Renal cortex interstitium (tissue), 15 donors: ENCODE measurements at places on chromosomes 5 and 9. TPM values are rescaled to one million over a fixed set of nuclear protein-coding genes. Genes with fewer than 3 reads are reported as not detected.

- DNase-seq: no peak
These were observed 80.2 kb downstream of the NTNG2 start for GRCh38 chr9:132241840-132242620.

DNA sequence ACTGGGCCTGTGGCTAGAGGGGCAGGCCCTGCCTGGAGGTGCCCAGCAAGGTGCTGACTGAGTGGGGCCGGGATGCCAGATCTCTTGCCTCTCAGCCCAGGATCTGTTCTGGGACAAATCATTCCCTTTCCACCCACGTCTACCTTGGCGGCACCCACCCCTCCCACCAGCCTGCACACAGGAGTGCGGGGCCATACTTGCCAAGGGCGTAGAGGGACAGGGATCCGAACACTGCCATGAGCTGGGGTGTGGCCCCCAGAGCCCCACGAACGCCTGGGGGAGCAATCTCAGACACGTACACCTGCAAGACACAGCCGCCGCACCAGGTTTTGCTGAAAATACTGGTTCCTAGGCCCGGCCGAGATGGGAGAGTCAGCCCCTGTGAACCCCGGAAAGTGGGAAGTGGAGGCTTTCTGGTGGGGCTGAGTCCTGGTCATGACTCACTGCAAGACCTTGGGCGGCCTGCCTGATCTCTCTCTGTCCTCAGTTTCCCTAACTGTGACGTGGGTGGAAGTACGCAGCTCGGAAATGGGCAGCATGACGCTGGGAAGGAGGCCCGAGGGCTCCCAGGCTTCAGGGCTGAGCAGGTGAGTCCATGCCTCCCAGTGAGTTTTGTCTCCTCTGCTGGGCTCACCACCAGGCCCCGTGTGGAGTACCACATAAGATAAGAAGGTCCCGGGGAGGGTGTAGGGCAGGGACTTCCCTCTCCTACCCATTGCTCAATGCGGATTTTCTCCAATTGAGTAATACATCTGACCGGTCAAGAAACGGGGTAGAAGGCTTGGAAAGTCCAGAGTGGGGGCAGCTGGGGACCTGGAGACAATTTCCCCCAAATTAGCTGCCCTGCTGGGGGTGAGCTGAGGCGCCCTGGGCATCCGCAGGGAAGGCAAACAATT, 2.6 kb downstream of the SLC2A6 start:
- no peak for DNase-seq

- DNase-seq: no peak
These were observed 240.9 kb downstream of the IRX1 start for GRCh38 chr5:3836528-3836927.

GRCh38 chr5:112535356-112535755, 116.3 kb upstream of the EPB41L4A start:
- no peak for DNase-seq

DNA sequence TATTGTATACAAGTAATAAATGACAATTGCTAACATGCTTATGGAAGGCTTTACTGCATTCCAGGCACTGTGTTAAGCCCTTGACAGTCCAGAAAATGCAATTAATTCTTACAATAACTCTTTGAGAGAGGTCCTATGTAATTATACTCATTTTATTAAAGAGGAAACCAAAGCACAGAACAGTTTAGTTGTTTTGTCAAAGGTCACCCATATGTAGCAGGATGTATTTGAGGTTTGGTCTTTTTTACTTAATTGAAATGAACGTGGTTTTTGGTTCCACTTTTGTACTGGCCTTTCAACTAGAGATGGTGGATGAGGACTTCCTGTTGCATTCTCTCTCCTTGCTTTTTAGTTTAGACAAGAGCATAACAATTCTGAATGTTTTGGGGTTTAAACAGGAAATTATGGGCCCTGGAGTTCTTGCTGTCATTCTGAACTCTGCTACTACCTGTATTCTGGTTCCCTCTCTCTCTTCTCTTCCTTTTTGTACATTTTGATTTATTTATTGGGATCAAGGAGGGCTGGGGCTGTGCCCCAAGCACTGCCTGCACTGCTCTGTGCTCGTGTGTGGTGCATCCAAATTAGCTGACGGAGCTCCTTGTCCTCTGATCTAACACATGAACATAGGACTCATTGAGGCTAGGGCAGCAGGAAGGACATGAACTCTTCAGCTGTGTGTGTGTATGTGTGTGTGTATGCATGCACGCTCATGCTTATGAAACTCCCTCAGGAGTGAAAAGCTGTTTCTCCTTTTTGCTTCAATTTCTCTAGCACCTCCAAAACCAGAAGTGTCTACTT, 47.4 kb downstream of the SLC28A3 start:
- no peak for DNase-seq

GRCh38 chr9:130672933-130673615, 8.7 kb downstream of the PRDM12 start:
- no peak for DNase-seq

DNA sequence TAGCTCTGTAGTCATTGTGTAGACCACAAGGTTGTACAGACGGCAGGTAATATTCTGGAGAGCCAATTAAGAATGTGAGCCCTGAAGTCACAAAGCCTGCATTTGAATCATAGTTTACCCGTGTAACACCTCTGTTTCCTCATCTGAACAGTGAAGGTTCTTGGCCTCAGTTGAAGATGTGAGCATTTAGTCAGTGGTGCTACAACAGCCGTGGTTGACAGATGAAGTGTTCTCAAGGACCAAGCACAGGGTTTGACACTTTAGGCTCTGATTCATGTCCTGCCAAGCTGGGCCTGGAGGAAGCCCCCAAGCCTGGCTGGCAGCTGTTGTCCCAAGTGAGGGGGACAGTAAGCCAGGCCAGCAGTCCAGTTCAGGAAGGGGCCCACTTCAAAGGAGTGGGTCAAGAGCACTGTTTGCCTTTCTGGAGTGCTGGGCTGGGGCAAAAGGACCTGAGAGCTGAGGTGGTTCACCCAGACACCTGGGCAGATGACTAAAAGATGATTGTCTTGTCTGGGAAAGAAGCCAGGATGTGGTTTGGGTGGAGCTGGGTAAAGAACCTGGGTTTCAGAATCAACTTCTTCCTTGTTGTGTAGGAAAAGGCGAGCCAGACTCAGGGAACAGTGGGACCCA, 20.7 kb downstream of the FAXDC2 start:
- no peak for DNase-seq

DNA sequence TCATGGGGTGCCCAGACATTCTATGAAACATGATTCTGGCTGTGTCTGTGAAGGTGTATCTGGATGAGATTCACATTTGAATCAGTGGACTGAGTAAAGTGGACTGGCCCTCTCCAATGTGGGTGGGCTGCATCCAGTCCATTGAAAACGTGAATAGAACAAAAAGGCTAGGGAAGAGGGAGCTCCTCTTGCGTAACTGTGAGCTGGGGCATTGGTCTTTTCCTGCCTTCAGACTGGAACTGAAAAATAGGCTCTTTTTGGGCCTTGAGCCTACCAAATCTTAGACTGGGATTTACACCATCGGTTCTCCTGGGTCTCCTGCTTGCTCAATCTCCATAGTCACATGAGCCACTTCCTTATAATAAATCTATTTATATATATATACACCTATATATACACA, 170.1 kb downstream of the SPOCK1 start:
- DNase-seq: no peak

DNA sequence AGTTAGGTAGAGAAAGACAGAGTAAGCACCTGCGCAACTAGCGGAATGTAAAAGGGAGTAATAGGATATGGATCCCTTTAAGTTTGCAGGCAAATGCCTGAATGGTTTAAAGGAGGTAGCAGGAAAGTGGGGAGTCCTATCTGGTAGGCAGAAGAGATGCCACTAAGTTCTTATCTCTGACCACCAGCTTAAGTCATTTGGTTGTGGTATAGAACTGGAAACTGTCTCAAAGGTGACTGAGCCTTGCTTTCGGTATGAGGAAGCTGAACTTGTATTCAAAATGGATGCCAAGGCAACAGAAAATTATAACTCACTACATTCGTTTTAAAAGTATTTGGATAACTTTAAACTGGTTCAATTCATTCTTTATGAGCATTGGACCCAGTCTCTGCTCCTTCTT, 475.6 kb downstream of the DMRTA1 start:
- DNase-seq: no peak

DNA sequence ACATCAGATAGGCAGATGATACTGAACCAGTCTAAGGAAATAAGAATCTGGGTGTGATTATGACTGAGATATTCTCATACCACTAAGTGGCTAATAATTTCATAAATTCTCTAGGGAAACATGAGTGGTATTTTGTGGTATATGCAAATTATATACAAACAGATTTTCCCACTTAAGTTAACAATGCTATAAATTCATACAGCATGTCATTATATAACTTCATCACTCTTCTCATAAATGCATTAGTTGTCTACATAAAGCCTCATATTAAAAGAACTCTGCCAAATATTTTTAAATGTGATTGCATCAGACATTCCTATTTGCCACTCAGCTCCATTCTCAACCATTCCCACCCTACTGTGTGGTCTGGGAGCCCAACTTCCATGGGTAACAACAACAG, 226.5 kb downstream of the TLE1 start:
- no peak for DNase-seq

- DNase-seq: no peak
These were observed 28.5 kb upstream of the NDST1 start for GRCh38 chr5:150479416-150479815.

- DNase-seq: no peak
These were observed 4.3 kb downstream of the RAI14 start for GRCh38 chr5:34660444-34660843.

- no peak for DNase-seq
These were observed 52.3 kb downstream of the UGCG start for GRCh38 chr9:111948951-111949350.

GRCh38 chr5:138661991-138662434, 86.8 kb upstream of the HSPA9 start:
- DNase-seq: no peak

DNA sequence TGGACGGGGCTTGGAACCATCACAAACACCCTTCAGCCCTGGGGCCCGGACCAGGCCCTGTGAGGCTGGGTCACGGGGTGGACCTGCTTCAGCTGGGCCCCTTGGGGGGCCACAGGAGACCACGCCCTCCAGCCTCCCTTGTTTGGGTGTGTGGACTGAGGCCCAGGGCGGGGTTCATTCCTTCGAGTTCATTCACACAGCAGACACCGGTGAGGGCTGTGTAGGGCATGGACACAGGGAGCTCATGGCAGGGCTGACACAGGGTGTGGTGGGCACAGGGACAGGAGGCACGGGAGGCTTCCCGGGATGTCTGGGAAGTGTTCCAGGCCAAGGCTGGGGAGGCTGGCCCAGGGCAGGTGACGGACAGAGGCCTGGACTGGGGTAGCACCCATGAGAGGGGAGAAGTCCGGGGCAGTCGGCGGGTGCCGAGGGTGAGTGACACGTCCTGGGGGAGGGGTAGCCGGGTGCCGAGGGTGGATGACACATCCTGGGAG, 8.9 kb downstream of the DNLZ start:
- no peak for DNase-seq

- DNase-seq: no peak
These were observed 235.0 kb downstream of the FANCC start for GRCh38 chr9:95082401-95083084.

GRCh38 chr5:175868348-175868723, 3.0 kb upstream of the CPLX2 start:
- DNase-seq: no peak

DNA sequence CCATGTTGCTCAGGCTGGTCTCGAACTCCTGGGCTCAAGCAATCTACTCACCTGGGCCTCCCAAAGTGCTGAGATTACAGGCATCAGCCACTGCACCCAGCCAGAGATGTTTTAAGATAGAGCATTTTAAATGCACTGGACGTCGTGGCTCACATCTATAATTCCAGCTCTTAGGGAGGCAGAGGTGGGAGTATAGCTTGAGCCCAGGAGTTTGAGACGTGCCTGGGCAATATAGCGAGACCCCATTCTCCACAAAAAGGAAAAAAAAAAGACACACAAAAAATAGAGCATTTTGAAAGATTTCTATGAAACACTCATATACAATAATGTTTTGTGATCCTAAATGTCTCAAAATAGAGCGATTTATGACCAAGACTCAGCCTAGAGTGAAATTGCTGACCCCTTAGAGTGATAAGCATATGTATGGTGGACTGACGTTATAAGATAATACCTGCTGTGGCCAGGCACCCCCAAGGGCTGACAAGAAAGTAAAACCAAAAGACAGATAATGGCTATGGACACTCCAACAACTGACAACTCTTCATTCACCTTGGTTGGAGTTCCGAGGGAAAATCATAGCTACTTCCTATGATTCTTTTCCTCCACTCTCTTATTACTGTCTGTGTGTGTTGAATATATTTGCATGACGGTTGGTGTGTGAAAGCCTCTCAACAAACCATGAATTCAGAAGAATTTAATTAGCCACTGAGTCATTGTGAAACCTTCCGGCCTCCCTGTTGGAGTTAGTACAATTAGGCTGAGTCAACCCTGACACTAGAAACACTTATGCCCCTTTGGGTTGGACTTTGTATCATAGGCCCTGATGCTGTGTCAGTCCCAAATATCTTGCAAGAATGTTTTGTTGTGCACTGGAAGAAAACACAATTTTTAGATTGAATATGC, 526.5 kb upstream of the NUDT12 start:
- no peak for DNase-seq

DNA sequence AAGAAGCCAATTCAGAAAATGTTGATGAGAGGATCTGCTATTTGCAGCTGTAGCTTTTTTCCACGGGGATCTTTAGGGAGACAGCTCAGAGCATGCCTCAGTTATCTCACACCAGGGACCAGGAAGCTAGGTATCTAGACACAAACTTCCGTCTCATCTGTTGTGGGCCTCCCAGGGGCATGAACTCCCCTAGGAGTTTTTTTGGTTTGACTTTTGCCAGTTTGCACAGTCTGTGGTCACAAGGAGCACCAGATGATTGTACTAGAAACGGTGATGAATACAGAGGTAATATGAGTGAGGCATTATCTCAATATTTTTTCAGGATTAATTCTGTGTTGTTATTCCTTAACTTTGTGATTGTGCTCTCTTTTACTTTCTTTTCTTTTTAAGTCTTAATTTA, 533.2 kb upstream of the SEMA6A start:
- no peak for DNase-seq

CPLANE1 gene
- 30.0 TPM for polyA plus RNA-seq

ZNF300 gene
- polyA plus RNA-seq: 44.1 TPM

KCNV2 gene
- 0.10 TPM for polyA plus RNA-seq

SPINK5 gene
- polyA plus RNA-seq: 0.50 TPM

BRINP1 gene
- polyA plus RNA-seq: 7.2 TPM

ESM1 gene
- 6.2 TPM for polyA plus RNA-seq

SPATA31C1 gene
- 0.78 TPM for polyA plus RNA-seq
